ENCODE measurements at places on chromosomes 12 and 14.

GRCh38 chr14:102873546-102874061 lies 48.9 kb upstream of the AMN start:
- DNase-seq, result no peak

DNA sequence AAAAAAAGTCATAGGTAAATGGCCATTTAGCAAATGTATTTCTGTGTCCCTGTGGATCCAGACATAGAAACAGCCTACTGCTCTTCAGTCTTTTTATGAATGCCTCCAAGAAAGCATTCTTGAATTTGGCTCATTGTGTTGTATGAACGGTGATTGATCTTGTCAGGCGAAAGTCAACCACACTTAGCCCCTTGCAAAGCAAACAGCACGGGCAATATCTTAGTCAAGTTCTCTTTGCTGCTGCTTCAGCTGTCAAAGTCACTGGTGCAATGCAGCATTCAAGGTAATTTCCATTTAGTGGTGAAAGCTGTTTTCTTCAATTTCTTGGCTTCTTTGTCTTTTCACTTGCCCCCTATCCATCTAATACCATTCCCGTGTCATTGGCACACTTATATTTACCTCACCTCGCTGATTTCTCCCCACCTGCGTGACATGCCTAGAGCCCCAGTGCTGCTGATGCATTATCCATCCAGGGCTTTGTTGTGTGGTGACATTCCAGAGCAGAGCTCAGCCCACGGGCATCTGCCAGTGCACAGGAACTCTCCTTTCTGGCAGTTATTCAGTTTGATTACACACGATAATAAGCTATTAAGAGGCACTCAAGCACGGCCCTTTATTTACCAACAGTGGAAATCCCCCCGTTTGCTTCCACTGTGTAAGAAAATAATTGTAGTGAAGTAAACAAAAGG lies 362.3 kb upstream of the NOVA1 start:
- DNase-seq, result no peak

DNA sequence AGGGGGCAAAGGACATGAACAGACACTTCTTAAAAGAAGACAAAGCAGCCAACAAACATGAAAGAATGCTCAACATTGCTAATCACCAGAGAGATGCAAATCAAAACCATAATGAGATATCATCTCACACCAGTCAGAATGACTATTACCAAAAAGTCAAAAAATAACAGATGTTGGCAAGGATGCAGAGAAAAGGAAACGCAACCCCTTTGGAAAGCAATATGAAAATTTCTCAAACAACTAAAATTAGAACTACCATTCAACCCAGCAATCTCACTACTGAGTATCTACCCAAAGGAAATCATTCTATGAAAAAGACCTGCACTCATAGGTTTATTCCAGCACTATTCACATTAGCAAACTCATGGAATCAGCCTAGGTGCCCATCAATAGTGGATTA lies 25.6 kb downstream of the MDM1 start:
- no peak for DNase-seq

- no peak for DNase-seq
Observed at GRCh38 chr14:28461389-28461788, 305.2 kb upstream of the FOXG1 start.

DNA sequence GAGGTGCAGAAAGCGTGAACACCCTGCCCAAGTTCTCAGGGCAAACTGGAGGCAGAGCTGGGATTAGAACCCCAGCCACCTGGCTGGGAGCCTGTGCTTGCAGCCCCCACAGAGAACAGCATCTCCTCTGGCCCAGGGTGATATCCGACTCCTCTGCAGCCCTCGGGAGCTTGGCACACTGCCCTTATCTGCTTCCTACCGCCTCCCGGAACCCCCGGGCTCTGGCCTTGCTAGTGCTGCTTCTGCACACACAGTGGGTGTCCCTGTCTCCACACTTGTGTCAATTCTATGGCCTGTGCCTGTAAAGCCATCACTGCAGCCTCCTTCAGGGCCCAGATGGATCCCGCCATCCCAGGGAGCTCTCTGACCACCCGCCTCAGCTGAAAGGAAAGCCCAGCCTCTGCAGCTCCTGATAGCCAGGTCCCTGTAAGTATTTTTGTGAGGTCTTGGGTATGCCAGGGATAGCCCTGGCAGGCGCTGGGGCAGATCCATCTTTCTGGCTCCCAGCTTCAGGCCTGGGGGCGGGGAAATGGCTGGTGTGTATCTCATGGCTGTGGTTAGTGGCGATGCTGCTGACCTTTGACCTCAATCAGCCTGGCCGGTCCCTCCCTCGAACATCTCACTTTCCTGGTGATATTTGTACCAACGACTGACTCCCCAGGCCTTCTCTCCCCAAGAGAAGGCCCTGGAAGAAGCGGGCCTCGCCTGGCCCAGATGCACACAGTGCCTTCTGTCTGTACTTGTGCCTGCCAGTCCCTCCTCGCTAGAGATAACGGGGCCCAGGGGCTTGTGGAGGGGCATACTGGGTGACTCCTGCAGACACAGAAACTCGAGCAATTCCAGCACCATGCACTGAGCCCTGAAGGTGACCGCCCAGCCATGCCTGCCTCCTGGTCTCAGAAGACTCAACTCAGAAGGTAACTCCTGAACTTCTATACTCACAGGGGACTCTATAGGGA lies 183.8 kb downstream of the CALM1 start:
- no peak for DNase-seq

DNA sequence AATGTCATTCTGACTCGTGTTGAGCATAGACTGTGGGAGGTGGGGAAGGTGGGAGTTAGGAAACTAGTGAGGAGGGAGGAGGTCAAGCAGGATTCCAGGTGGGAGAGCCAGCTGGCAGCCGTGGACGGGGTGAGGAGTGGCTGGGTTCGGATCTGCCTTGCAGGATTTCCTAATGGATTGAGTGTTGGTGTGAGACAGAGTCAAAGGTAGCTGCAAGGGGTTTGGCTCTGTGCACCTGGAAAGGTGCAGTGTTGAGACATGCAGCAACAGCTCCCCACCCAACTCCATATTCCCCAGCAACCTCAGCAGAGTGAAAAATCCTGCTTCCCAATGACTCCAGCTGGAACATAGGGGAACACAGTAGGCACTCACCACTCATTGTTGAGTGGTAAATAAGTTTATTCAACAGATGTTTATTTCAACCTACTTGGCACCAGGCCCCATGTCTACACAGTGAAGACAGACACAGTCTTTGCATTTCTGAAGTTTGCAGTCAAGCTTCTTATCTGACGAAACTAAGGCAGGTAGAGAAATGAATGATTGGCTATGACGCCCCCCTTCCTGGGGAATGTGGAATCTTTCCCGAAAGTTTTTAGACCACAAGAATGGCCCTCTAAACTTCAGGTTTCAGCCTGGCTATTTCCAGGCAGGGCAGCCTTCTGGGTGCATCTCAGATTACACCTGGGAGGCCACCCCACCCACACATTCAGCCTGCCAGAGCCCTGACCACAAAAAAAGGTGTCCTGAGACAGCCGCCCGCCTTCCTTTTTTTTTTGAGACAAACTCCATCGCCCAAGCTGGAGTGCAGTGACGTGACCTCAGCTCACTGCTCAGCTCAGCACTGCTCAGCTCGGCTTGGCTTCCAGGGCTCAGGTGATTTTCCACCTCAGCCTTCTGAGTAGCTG lies 37.9 kb upstream of the PLEKHG6 start:
- DNase-seq, result no peak

DNA sequence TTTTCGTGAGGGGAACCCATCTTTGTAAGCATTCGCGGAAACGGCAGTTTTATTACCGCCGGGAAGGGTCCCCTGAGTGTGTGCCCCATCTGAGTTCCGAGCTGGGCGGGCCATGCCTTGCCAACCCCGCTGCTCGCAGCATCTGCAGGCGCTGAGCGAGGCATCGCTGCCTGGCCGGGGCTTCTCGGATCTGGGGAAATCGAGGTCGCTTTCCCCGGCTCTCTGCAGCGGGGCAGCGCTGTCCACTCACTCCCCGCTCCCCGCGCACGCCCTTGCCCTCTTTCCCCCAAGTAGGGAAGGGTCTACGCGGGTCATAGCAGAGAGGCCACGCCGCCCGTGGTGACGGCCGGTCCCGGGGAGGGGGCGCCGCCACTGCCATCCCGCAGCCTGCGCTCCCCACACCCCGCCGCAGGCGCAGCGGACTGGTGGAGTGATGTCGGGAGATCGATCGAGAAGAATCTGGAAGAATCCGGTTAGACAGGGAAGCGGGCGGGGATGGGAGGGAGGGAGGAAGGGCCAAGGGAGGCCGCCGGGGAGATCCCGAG lies 507 bp upstream of the FKBP4 start:
- DNase-seq, result peak; percentile 39

DNA sequence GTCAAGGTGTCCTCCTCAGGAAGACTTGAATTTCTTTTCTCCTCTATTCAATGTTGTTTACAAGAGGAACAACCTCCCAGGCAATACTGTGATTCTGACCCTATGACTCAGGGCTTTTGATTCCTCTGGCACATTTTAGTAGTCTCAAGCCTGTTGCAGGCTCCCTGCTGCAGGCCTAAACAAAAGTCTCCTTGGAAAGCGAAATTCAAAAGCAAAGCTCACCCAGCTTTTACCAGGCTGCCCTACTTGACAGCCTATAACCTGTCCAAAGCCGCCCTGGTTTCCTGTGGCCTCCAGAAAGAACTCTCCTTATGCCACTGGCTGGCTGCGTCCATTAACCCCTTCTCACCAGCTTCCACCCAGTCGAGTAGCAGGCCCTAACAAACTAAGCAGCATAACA lies 11.6 kb downstream of the FGD6 start:
- no peak for DNase-seq

GRCh38 chr14:106837870-106838269 lies 1311.5 kb downstream of the TMEM121 start:
- DNase-seq, result no peak

DNA sequence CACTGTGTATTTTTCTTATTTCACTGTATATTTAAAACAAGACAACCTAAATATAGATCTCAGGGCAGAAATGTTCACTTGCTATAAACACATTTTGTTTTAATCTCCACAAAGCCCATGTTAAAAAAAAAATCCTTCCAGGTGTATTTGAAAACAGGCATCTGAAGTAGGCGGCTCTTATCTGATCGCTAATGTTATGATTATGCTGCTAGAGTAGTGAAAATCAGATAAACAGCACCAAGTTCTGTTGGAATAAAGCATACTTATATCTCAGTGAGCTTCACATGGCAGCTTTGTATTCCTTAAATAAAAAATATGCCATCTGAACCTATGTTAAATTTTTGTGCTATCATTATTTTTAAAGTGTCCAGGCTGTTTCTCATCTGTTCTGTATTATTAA lies 47.6 kb upstream of the PZP start:
- no peak for DNase-seq

DNA sequence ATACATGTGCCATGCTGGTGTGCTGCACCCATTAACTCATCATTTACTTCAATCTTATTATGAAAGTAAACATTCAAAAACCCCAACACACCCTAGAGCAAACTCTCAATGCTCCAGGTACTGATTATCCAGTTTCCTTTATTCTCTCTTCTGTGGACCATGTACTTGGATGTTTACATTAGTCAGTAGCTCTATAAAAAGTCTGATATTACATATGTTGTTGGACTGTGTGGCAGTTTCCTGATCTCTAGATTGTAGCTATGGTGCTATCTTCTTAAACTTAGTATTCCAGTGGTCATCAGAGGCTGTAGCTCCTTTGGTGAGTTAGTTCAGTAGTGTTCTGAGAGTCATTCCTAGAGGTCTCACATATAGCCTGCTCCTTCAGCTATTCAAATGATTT lies 25.1 kb upstream of the ITGA5 start:
- no peak for DNase-seq

DNA sequence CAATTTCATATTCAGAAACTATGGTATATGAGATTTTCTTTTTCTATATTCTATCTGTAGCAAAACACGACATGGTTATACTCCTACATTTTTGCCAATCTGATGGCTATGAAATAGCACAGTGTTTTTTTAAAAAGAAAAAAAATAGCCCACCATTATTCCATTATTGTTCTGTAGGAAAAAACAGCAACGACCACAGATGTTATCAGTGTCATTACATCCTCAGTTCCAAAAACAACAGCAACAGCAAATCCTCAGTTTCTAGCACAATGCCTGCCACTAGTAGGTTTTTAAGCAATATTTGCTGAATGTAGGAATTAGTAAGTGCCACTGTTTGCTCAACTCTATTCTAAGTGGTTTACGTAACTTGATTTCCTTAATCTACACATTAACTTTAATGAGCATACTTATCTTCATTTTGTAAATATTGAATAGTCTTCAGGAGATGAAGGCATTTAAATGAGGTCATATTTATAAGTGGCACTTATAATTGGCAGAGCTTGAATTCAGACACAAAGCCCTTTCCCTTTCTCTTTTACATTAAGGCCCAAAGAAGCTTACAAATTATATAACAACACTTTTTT lies 8.3 kb downstream of the RNASE6 start:
- DNase-seq, result no peak

DNA sequence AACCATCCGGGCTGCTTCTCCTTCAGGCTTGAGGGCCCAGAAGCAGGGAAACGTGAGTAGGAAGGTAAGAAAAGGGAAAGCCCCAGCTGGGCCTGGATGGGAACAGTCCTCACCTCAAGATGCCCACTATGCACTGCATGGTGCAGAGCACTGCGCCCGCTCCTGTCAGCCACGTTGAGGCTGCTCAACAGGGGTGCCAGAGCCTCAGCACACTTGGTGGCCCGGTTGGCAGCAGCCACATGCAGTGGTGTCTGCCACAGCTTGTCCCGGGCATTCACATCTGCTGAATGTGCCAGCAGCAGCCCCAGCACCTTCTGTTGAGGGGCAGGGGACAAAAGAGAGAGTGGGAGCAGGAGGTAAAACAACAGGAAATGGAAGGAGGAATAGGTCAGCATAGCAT lies 2.5 kb downstream of the ANKRD52 start:
- DNase-seq, result no peak

GRCh38 chr14:31950764-31951637 lies 126.1 kb upstream of the ARHGAP5 start:
- DNase-seq, result no peak

DNA sequence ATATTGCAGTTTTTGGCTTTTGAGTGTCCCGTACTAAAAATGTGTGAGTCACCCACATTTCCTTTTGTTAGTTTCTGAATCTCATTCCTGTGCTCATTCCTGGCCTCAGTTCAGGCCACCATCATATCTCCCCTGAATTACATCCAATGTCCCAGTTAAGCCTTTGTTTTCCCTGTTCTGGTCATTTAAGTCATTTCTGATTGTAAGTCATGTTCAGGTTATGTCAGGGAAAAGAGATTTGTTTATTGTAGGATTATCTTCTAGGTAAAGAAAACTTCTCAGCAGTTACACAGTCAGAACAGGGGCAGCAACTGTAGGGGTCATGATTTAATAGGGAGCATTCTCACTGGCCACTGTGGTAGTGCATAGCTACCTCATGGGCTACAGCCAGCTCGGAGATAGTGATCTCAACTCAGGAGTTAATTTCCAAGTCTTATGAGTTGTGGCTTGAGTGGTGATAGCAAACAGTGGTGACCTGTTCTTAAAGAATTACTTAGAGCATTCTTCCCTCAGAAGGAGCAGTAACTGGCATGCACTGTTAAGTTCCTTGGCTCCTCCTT lies 6.7 kb downstream of the DDX47 start:
- DNase-seq, result no peak

DNA sequence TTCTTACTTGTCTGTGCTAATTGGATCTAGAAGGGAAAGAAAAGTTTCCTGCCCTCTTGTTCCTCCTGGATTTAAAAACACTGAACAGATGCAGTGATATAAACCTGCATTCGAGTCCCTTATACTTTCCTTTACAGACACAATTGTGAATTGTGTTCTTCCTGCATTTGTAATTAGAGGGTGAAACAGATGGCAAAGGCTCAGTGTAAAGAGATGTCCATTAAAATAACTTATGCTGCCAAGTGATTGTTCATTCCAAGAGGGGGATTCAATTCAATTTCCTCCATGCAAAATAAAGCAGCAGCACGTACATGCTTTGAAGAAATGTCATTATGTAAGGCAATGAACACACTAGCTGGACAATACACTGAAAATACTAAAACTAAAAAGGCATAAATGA lies 248.3 kb upstream of the LRIG3 start:
- DNase-seq, result no peak

Data from germinal center (tissue), 1 donor.